HFF-Myc (cell line): ENCODE measurements at places on chromosomes 16 and 17.

DNA sequence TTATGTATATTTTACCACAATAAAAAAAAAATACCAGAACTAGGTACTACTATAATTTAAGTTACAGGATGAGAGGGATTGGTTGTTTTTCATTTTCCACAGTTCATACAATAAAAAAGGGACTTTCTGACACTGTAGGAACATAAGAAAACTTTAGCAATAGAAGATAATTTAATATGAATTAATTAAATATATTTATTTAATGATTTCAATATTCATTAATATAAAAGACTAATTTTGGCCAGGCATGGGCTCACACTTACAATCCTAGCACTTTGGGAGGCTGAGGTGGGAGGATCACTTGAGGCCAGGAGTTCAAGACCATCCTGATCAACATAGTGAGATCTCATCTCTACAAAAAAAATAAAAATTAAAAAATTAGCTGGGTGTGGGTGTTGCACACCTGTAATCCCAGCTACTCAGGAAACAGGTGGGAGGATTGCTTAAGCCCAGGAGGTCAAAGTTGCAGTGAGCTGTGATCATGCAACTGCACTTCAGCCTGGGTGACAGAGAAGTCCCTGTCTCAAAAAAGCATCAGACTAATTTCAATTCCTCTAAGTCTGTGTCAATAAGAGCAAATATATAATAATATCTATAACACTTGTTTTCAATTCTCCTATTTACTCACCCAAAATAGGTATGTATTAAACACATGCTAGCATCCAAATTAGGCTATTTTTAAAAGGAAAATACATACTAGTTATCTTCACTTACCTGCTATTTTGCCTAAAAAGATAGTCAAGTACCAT is 79.6 kb downstream of the BRIP1 start:
- no peak for DNase-seq

DNA sequence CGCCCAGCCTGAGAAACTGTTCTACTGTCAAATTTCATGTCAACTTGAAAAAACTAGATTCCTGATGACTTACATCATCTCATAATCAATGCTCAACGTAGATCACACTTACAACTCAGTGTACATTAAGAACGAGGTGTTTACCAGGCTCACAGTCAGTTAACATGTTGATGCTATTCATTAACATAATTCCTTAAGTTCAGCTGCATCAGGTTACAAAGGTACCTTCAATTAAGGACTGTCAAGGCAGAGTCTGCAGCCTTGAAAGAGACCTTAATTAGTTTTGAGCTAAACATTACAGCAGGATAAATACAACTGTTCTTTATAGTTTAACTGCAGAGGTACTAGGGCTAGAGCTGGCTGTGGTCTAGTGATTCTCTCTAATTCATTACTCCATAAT is 1.9 kb downstream of the GNA13 start:
- no peak for DNase-seq

DNA sequence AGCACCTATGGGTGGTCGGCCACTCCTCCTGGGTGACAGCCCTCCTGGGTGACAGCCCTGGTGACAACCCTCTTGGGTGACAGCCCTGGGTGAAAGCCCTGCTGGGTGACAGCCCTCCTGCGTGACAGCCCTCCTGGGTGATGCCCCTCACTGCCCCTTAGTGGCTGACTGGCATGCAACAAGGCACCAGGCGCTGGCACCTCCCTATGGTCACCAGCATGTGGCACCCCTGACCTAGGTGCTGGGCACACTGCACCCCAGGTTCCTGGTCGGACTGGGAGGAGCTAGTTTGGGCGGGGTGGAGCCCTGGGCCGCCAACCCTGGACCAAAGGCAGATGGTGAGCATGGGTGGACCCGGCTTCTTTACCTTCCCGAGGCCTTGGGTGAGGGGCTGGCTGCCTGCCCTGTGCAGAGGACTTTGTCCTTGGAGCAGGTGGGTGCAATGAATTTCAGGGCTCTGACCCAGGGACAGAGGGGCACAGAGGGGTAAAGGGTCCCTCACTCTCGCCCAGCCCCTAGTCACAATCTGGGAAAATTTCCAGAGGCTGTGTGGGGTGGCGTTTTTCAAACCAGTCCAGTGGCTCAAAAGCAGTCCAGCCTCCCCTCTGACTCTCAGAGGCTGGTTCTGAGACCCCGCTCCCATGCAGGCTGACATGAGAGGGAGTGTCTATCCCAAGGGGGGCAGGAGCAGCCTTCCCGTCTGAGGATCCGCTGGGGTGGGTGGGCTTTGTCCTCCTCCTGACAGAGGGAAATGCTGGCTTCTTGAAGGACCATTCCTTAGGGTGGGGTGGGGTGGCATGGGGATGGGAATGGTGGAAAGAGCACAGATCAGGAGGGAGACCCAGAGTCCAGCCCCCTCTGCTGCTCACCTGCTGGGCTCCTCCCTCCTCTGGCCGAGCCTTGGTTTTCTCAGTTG is 25.9 kb upstream of the TNFRSF13B start:
- DNase-seq = no peak

DNA sequence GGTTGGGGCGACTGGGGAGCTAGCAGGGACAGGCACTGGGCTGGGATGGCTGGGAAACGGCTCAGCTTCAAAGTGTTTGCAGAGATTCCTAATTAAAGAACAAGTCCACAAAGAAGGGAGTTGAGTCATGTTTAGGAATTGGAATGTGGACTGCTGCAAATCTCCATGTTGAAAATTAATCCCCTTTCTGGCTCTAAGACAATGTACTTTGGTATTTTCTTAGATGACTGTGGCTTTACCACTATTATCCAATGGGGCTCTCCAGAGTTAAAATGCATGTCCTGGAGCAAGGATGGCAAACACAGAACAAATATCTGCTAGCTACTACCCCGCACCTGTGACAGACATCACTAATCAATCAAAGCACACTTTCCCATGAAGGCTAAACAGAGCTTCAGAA is 22.2 kb upstream of the WSCD1 start:
- no peak for DNase-seq

DNA sequence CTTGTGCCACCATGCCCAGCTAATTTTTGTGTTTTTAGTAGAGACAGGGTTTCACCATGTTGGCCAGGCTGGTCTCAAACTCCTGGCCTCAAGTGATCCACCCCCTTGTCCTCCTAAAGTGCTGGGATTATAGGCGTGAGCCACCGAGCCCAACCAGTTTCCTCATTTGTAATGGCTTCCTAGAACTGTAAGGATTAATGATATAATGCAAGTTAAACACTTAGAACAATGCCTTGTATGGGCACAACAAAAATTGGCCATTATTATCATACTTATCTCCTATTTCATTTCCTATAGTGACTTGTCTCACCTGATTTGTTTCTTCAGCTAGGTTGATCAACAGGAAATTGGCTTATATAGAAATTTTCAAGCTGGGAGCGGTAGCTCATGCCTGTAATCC is 14.1 kb downstream of the TUBD1 start:
- no peak for DNase-seq

DNA sequence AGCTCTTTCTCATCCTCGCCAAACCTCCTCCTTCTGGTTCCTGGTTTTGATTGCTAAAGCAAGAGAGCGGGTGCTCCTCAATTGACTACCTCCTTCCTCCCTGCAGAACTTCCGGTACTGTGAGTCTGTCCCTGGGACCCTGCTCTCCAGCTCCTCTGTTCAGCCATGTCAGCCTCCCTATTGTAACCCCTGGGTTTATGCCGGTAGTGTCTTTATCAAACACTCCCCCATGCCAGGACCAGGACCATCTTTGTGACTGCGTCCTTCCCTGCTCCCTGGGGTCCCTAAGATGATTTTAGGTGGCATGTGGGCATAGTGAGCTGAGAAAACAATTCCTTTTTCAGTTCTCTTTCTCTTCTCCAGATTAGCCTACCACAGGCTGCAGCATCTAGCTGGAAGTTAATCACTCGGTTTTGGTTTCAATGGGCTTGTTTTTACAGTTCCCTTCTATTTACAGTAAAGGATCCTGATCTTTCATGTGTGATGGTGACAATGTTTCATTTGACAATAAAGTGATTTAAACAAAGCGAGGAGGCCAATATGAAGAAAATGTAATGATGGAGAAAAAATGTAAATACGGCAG is 27.7 kb upstream of the IL21R start:
- no peak for DNase-seq

GRCh38 chr17:81859906-81860755 is at the start of gene P4HB:
Gene P4HB, minus strand, starts transcription at chr17:81860535. Its CDS starts 64 bp downstream, at chr17:81860471.
- no peak for DNase-seq

DNA sequence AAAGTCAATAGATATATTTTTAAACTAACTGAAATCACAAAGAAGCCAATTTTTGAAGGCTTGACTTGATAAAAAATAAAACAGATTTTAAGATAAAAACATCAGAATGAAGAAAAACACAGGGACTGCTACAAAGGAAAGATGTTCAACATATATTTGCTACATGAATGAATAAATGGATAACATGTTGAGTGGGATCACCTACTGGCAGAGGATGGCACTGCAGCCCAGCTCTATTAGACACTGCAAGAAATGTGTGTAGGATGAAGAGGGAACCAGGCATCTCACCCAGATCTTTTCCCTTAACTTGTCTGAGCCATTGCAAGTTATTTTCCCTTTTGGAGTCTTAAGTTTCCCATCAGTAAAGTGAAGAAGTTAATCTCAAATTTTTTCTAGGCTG is 4.2 kb downstream of the AIPL1 start:
- DNase-seq = no peak

- DNase-seq = no peak
Measured at GRCh38 chr17:66915204-66915611, 49.3 kb upstream of the CACNG4 start.

GRCh38 chr17:55040611-55041010 is 72.0 kb downstream of the STXBP4 start:
- DNase-seq = no peak

- no peak for DNase-seq
Measured at GRCh38 chr16:12124742-12125141, 148.2 kb downstream of the SNX29 start.
